ENCODE measurements at places on chromosomes 3 and 15.

DNA sequence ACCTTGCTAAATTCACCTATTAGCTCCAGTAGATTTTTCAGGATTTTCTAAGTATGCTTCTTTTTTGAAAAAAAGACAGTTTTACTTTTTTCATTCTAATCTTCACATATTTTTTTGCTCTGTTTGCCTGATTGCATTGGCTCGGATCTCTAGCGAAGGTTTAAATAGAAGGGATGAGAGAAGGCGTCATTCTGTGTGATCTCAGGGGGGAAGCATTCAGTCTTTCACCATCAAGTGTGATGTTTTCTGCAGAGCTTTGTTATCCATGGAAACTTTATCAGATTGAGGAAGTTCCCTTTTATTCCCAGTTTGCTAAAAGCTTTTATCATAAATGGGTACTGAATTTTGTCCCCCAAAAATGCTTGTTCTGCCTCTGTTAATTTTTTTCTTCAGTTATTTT lies 120.3 kb downstream of the LRRK1 start:
- no peak for DNase-seq

DNA sequence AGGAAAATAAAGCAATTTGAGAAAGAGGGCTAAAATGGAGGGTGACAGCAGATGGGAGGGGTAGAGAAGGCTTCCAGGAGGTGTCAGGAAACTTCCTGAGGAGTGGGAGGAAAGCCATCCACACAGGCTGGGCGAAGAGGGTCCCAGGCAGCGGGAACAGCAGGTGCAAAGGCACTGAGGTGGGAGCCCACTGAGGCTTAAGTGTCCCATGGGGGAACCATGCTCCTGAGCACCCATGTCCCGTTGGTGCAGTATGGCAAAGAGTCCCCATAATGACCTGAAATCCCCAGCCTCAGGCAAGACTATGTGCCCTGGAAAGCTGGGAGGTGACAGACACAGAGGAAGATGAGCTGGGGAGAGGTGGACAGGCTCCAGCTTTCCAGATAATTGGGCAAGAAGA lies 30.0 kb downstream of the CFAP100 start:
- no peak for DNase-seq

GRCh38 chr15:100833417-100834389 lies 45.9 kb upstream of the ALDH1A3 start:
- DNase-seq = no peak

GRCh38 chr15:69131362-69132220 lies 28.8 kb upstream of the GLCE start:
- DNase-seq = no peak

DNA sequence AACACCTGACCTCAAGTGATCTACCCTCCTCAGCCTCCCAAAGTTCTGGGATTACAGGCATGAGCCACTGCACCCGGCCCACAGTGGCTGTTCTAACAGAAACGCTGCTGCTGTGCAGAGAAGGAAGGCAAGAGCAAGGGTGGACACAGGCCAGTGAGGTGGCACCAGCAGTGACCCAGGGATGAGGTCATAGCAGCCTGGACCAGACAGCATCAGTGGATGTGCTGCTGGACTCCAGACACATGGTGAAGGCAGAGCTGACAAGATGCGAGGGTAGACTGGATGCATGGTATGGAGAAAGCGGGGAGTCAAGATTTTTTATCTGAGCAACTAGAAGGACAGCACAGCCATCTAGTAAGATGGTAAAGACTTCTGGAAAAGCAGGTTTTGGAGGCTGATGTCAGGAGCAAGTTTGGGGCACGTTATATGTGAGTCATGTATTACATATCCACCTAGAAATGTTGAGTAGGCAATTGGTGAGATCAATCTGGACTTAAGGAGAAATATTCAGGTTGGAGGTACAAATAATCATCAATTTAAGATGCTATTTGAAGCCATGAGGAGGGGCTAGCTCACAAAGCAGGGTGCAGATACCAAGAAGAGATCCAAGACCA lies 22.1 kb upstream of the TJP1 start:
- no peak for DNase-seq

GRCh38 chr3:14914779-14915117 lies 32.6 kb upstream of the NR2C2 start:
- no peak for DNase-seq

DNA sequence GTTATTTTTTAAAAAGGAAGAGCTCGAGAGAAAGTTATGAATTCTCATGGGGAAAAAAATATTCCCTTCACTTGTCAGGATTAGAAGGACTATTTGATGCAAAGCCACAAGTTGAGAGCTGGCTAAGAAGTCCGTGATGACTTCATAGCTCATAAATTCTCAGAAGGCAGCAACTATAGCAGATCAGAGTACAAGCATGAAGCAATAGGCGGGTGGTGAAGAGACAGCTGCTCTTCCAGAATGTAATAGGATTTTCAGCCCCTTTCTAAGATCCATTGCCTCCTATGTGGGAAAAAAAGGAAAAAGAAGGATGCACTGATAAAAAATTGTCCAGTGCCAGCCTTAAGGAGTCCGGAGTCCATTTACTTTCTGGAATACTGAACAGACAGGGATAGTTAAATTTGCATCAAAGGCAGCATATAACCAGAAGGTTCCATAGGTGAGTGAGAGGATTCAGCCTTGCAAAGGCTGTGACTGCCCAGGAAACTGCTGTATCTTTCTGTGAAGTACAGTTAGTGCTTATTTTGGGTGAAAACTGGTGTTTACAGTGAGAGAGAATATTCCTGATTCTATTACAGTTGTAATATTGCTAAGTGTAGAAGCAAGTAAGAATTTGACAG lies 929.5 kb upstream of the ALCAM start:
- DNase-seq = no peak

- DNase-seq = no peak
Observed at GRCh38 chr3:194713299-194714136, 27.8 kb downstream of the FAM43A start.

GRCh38 chr3:77467702-77468625 lies 428.1 kb downstream of the ROBO2 start:
- DNase-seq = no peak

DNA sequence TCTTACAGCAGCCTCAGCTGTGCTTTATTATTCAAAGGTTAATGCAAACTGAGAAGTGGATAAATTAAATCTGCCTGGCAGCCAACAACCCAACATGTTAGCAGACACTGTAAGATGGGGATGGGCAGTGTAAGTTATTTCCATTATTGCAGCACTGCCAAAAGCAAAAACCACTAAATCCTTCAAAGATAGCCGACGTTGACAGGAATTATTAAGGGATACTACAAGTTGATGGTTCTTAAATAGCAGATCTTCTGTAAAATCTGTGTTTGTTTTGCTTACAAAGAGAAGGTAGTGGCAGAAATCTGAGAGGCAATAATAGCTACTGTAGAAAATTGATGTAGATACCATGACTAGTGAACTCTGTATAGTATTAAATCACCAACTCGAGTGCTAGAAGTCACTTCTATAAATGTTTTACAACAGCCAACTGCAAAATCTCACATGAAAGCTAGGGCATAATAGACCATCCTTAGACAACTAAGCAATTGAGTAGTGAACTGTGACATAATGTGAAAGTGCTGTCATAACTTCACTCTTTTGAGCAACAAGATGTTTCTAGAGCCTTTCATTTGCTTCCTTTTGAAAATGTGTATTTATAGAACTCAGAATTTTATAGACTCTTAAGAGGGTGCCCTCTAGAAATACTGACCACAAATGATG lies 278.6 kb downstream of the UBE2E2 start:
- DNase-seq = no peak

- DNase-seq = no peak
Observed at GRCh38 chr3:33975463-33975862, 177.0 kb downstream of the PDCD6IP start.

- DNase-seq = no peak
Observed at GRCh38 chr3:16460273-16460672, 53.2 kb downstream of the RFTN1 start.

GRCh38 chr3:125142940-125143339 lies 69.6 kb downstream of the SLC12A8 start:
- no peak for DNase-seq

GRCh38 chr3:10238345-10239183 lies 9.7 kb upstream of the TATDN2 start:
- no peak for DNase-seq

DNA sequence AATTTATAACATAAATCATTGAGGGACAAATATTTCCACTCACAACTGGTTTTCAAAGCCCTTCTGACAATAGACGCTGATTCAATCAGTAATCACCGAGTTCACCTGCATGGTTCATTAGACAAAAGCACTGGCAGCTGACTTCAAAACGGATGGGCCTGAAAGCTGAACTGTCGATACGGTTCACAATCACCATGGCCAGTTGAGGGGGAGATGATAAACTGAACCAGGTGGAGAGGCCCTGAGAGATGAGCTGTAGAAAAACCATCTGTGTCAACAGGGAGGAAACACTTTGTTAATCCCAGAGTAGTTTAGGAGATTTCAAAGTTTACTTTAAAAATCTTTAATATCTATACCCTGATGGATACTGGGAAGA lies 75.0 kb downstream of the PEX5L start:
- no peak for DNase-seq

DNA sequence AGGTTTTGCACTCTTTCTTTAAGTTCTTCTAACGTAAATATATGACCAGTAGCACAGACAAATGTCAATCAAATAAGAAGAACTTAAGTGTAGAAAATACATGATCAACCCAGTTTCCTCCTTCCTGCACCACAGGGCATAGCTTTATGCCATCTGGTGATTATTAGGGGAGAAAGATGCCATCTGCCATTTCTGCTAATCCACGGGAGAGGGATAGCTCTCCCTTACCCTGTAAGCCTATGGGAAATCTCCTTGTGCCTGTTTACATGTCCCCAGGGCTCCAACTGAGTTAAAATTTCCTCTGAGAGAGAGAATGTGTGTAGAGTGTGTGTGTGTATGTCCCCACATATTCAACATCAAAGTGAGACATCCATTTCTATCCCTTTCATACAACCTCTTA lies 135.9 kb downstream of the RSL24D1 start:
- no peak for DNase-seq

DNA sequence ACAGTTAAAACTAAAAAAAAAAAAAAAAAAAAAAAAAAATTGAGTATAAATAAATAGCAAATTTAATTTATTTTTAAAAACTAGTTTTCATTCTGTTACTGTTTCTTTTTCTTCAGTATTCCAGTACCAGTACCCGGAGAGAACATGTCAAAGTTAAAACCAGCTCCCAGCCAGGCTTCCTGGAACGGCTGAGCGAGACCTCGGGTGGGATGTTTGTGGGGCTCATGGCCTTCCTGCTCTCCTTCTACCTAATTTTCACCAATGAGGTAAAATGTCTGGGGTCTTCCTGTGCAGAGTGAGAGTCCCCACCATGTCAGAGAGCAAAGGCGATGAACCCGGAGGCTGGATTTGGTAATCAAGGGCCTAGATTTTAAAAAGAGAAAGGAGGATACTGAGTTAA lies 4.4 kb downstream of the TMEM43 start:
- no peak for DNase-seq

All from stimulated activated CD4-positive, alpha-beta T cell treated with anti-CD3 and anti-CD28 coated beads, Interleukin-1b, Interleukin-23, amount 100 ng/mL, for 1 hour (primary cell).